ENCODE measurements at places on chromosomes 4 and X.
A peak's percentile ranks its signal among the peaks of the same experiment; 100 is the strongest.

DNA sequence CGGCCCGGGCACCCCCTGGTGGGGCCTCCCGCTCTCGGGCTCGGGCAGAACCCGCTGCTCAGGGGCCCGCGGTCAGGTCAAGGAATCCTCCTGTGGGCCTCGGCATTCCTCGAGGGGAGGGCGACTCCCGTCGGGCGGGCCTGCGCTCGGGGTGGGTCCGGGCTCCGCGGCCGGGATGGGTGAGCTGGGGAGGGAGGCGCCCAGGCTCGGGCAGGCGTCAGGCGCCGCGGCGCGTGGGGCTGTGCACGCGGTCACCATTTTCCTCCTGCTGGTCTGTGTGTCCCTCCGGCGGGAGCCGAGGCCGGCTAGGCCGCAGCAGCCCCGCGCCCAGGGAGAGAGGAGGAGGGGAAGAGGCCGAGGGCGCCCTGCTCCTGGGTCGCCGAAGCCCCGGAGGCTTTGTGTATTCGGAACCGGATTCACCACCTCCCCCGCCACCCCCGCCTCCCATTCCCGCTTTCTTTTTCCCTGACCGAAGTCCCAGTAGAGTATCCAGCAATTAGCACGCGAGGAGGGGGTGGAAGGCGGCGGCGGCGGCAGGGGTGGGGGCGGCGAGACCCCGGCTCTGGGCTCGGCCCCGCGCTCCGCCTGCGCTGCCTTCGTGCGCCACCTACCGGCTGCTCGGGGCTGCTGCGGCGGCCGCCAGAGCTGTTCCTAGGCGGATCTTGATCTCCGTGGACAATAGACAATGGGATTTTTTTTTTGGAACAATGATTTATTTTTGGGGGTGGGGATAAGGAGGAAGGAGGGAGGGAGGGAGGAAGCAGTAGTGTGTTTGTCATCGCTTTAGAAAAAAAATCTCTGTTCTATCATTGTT, 99.0 kb upstream of the MAML3 start:
- peak; percentile 5 for DNase-seq

- no peak for DNase-seq
Observed at GRCh38 chr4:81963015-81963762, 410.6 kb downstream of the HNRNPD start.

DNA sequence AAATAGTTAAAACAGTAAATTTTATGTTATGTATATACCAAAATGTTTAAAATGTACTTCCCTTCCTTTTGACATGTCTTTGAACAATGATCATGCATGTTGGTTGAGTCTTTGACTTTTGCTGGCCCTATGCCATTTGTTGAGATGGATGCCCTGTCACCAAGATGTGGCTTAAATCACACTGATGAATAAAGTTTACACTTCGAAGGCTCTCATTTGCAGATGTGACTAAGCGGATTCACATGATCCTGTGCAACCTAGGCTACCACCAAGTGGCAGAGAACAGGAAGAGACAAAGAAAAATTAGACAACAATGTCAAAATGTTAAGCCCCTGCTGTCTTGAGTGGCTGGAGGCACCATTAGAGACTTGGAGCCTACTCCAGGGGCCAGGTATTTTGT, 139.9 kb downstream of the RAB28 start:
- DNase-seq, result no peak

- no peak for DNase-seq
Observed at GRCh38 chr4:163167333-163167626, 590 bp upstream of the NAF1 start.

GRCh38 chr4:40455340-40455902, 120.3 kb downstream of the CHRNA9 start:
- DNase-seq, result no peak

DNA sequence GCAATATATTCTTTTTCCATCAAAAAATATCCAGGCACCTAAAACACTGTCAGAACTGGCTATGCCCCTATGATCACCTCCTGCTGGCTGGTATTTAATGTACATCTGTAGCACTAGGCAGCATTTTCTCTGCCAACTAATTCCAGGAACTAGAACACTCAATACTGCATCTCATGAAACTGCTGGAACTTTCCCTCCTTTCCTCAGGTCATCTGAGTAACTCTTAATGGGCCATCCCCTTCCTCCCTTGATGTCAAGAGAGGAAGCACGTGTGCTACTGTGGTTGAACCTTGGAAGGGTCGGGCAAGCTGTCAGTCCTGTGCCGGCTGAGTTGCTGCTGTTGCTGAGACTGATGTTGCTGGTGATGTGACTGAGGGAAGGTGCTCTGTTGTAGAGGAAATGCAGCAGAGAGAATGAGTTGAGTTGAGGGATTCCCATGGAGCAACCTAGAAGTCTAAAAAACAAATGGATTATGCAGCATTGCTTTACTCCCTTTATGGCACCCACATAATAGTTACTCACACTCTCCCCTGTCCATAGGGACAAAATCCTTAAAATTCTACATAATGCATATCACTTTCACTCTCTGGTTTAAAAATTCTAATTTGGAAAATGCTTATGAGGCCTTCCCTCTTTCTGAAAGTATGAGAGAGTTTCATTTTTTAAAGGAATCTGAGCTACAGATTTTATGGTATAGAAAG, 39.5 kb downstream of the TMEM165 start:
- DNase-seq, result no peak

- DNase-seq, result no peak
Observed at GRCh38 chr4:66639361-66639760, 905.9 kb downstream of the CENPC start.

DNA sequence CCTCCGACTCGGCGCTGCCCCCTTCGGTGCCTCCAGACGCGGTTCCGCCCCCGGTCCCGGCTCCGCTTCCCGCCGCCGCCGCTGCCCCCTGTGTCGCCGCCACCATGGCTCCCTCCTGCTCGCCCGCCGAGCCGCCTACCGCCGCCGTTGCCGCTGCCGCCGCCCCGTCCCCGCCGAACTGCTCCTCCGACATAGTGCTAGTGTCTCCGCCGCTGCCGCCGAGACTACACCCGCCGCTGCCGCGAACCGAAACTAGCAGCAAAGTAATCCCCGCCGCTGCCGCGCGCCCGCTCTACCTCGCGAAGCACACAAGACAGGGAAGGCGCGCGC, 340 bp downstream of the HNRNPD start:
- no peak for DNase-seq

DNA sequence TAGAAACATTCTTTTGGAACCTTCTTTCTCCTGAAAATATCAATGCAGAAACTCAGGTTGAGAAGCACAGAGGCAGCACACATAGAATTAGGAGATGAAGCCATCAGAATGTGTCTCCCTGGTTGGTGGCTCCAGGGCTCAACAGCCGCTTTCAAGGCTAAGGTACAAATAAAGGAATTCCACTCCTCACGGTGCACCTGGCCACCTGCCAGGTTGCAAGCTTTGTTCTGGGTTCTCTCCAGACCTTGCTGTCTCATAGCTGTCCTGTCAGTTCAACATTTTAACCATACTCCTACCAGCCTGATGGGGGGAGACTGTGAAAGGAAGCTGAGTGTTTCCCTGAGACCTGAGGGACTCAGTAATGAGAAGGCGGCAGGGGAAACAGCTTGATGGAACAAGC, 96.3 kb upstream of the HPF1 start:
- no peak for DNase-seq

DNA sequence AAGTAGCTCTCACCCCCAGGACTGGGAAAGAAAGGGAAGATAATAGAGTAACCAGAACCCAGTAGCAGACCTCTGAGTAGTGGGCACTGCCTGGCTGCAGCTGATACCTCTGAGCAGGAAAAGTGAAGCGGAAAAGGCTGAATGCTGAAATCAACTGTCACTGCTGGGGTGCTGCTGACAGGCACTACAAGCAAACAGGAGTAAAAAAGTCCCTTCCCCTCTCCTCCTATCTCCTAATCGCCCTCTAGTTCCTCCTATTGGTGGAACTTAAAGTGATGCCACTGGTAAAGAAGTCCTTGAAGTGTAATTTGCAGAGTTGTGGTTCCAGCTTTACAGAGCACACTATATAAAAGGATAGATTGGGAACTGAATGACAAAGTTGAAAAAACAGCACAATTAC, 32.8 kb upstream of the GLRB start:
- DNase-seq, result peak; percentile 9

DNA sequence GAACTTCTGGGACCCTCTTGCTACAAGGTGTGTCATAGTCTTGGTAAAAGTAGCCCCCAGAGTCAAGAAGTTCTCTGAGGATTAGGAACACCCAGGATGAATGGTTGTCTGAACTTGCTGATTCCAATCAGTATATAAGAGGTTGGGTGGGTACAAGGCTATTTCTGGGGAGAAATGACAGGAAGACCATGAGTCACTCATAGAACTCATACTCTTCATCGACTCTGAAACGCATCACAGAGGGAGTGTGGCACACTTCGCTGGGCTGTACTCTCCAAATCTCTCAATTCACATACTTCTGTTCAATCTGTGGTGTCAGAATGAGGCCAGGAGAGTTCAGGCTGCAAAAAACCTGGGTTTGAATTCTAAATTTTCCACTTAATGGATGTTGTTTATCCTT, 193.2 kb upstream of the LEF1 start:
- DNase-seq, result no peak

DNA sequence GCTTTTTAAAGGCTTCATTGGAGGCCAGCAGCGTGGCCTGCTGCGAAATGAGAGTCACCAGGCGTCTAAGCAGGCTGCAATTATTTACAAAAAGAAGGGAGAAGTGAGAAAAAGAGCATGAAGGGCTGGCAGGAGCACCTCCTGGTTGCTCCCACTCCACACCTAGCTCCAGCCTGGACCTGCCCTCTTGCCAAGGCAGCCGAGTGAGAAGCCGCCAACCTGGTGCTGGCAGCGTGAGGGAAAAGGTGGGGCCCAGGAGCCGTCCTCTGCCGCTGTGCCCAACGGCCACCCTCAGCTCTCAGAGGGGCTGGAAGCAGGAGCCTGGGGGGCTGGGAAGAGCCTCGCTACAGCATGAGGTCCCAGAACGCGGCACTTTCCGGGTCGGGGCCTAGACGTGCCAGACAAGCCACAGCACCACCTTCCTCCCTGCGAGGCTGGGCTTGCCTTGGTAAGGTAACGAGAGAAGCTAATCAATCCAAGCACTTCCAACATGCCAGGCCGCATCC, 16.3 kb downstream of the SLC6A8 start:
- DNase-seq, result no peak

- no peak for DNase-seq
Observed at GRCh38 chr4:127606823-127607222, 25.9 kb upstream of the INTU start.

- peak; percentile 12 for DNase-seq
Observed at GRCh38 chr4:172985552-172985951, 183.1 kb upstream of the GALNT7 start.

- DNase-seq, result no peak
Observed at GRCh38 chrX:116657071-116657470, 194.3 kb upstream of the CT83 start.

DNA sequence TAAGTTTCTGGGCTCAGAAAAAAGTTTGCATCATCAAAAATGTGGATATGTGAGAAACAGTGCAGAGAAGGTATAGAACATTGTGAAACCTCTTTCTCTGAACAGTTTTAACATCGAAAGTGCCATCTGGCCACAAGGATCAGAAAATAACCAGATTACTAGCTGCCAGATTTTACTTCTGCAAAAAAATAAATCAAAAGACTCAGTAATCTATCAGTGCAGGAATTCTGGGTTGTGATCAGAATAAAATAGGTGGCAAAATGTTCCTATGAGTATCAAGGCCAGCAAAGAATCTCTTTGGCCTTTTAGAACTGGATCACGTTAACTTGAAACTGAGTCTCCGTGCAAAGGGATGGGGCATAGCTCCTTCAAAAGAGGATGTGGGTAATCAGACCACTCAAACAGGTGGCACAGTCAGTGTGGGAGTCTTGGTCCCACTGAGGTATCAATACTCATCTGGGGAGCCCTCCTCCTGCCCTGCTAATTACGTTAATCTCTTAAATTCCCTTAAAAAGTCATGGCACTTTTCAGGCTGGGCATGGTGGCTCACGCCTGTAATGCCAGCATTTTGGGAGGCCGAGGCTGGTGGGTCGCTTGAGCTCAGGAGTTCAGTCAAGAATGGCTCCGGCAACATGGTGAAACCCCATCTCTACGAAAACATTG, 26.7 kb upstream of the RBM47 start:
- DNase-seq, result no peak

DNA sequence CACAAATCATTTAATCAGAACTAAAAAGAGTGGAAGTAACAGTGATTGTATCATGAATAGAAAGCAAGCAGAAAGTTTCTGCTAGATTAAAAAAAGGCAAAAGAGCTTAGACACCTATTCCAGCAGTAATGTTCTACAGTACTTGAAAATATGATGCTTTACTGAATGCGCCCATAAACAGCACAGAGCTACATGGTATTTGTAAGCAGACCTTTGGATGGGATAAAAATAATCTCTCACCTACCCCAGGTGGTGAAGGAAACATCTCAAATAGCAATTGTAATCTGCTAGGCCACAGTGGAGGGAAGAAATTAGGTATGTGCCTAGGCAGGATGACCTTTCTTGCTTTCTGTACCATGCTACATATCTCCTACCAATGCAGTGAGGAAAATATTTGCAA, 280.9 kb upstream of the PRKX start:
- DNase-seq, result no peak

DNA sequence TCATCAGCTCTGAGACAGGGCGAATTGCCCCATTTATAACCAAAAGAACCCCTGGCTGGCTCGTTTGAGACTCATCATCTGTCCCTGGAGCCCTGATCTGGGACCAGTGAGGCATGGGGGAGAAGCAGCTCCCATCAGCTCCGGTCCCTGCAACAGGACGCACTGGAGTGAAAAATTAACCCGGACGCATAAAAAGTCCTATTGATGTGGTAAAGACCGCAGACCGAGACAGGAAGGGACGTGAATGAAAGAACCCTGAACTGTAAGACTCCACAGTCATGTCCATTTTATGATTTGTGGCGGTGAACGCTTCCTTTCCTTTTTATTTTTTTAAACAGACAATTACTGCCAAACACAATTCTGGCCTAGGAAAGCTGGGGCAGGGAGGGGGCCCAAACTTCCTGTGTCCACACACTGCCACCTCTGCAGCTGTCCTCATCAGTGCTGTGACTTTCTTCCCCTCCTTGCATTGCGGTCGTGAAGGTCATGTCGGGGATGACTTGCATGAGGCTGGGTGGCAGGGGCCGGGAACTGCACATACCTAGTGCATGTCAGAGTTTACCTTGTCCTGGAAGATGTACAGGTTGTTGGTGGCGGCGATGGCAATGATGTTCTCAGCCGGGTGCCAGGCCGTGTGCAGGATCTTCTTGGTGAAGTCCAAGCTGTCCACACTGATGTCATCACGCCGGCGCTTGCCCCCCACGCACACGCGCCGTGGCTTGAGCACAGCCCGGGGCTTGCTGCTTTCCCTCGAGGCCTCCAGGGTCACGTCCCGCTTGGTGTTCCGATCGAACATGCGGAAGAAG, 53.3 kb downstream of the WFS1 start:
- peak; percentile 61 for DNase-seq

DNA sequence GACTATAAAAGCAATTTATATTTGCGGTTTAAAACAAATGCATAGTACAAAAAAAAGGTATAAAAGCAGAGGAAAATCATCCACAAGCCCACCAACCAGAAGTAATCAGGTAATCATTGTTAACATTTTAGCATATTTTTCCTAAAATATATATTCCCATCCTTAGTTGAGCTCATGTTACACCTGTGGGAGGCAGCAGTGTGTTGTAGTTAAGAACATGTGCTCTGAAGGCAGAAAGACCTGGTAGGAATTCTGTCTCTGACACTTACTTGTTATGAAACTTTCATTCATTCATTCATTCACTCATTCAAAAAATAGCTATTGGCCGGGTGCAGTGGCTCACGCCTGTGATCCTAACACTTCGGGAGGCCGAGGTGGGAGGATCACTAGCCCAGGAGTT, 15.4 kb upstream of the CDKL5 start:
- no peak for DNase-seq

- no peak for DNase-seq
Observed at GRCh38 chrX:48663241-48663640, 20.4 kb upstream of the WAS start.

Data from RCC 7860 (cell line).